ENCODE measurements at places on chromosomes 7 and 10.

DNA sequence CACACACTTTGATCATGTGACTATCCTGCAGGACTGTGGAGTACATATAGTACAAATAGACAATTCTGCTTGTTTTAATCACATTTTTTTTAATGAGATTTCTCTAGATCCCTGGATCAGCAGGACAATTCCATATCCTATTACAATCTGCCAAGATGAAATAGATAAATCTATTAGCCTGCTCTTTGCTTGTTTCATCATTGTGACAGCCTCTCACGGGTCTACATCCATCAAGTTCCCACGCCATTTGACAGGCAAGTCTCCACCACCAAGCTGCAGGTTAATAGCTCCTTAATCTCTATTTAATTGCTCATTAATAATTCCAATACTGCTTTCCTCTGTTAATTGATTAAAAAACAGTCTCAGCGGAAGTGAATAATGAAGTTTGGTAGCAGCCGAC, 671.5 kb downstream of the CCSER2 start:
- no peak for DNase-seq

DNA sequence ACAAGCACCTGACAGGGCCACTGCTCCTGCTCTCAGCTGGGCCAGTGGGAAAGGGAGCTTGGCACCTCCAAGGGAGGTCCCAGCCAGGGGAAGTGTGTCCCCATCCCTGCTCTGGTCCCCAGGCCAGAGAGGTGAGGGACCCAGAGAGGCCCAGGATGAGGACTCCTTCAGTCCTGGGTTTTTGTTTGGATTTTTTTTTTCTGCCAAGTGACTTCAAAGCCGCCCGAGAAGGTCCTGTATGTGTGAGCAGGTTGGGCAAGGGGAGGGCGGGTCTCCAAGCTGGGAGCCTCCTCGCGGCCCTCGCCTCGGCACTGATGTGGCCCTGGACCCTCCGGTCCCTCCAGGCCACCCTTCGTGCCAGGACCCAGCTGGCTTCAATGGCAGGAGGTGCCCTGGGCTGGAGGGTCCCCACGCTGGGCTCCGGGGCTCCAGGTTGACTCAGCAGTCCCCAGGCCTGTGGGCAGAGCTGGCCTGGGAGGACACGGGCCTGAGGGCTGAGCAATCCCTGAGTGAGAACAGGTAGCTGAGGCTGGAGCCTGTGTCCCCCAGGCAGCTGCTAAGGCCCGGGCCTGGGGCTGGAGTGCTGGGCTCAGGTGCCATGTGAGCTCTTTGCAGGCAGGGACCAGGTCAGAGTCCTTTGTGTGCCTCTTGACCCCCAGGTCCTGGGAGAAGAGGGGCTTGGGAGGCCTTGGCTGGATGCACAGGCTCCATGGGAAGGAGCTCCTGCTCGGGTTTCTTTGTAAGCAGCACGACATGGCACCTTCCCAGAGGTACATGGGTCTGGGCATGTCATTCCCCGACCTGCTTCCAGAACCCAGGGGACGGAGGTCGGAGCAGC, 140.6 kb downstream of the FAM53B start:
- peak; percentile 26 for DNase-seq

DNA sequence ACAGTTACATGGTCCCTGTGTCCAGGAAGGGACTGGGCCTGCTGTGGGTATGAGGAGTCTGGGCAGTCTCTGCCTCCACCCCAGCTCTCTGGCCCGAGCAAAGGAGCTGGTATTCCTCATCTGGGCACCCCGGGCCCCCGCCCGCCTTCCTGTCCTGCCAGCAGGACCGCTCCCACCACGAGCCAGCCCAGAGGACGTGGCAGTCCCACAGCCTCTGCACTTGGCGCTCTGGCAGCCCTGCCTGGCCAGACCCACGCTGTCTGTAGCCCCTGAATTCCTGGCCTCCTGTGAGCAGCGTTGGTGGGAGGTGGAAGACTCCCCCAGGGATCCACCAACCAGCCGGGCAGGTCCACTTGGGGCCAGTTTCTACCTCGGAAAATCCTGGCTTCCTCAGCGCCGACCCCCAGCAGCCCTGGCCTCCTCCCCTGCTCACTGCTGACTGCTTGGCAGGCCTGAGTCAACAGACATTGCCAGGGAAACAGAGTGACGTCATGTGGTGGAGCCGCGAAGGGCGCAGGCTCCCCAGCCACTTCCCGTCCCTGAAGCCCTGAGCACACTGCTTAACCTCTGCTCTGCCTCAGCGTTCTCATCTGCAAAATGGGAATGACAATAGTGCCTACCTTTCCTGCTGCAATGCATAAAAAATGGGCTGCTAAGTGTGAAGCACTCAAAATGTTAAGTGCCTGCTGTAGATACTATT, 21.6 kb upstream of the LIMK1 start:
- peak; percentile 85 for DNase-seq

DNA sequence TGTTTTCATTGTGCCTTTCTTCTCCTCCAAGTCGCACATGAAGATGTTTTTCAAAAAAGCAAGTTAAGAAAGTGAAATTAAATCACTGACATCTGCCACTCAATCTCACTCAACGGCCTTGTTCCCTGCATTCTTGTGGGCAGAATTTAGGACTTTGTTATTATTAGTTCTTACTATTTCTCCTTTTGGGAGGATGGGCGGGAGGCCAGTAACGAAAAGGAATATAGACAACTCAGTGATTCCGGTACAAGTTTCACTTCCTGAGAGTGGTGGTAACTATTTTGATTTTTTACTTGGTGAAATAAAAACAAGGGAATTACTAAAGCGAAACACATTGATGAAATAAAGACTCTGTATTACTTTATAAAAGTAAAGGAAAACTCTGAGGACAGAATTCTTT, 231.9 kb upstream of the HABP2 start:
- DNase-seq: no peak

DNA sequence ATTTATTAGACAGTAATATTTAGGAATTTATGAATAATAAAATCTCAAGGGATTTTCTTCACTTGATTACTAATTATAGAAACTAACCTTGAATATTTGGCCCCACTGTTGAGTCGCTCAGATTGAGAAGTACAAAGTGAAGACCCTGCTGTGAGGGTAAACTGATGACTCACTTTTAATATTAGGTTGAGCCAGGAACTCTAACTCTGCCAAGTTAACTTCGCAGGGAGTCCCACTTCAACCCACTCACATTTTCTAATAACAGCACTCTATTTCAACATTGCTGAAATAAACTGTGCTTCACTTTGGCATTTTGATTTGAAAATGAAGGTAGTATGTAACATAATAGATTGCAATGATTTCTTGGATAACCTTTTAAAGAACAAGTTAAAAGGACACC, 200.7 kb downstream of the POLR1F start:
- no peak for DNase-seq

GRCh38 chr10:21171936-21172541, 274.9 kb upstream of the NEBL start:
- DNase-seq: no peak

- no peak for DNase-seq
Observed at GRCh38 chr7:37816922-37817590, 31.3 kb upstream of the NME8 start.

- no peak for DNase-seq
Observed at GRCh38 chr10:30490289-30491000, 56.5 kb downstream of the MAP3K8 start.

DNA sequence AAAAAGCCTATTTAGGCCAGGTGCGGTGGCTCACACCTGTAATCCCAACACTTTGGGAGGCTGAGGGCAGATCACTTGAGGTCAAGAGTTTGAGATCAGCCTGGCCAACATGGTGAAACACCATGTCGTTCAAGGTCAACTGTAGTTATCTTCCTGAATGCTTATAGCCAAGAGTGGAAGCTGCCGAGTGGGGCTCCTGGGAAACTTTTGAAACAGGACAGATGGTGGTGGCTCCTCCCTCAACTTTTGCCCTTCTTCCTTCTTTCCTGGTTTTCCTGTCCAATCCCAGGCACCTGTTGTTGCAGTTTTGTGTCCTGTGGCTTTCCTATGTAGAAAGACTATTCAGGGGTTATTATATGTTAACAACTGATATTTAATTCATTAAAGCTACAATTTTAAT, 8.7 kb upstream of the PPIA start:
- no peak for DNase-seq

GRCh38 chr7:828793-829561, 3.3 kb upstream of the SUN1 start:
- DNase-seq: peak; percentile 29

- no peak for DNase-seq
Observed at GRCh38 chr10:23275355-23275754, 69.2 kb downstream of the C10orf67 start.

GRCh38 chr10:70109064-70109729, 23.4 kb downstream of the AIFM2 start:
- DNase-seq: no peak

DNA sequence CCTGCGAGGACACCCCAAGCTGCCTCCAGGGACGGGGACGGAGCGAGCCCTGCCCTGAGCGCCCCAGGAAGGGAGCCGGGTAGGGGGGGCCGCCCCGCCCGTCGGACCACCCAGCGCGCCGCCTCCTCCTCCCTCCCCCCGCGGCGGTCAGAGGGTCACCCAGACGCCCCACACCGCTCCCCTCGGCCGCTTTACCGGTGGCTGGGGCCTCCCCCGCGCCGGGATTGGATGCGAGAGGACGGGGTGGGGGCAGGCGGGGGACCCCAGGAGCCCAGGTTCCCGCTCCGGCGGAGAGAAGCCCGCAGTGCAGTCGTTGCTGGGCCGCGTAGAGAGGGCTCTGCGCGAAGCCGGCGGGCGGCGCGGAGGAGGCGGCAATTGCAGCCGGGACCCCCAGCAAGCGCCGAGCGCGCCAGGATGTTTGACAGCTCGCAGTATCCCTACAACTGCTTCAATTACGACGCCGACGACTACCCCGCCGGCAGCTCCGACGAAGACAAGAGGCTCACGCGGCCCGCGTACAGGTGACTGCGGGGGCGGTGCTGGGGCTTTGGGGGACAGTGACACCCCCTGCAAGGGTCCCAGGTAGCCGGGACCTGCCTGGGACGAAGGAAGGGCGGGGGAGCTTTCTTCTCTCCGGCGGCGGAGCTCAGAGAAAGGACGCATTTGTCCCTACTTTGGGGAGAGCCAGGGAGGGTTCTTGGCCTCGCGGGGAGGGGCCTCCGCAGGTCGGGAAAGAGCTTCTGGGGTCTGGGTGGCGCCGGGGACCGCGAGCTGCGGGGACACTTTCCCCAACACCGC, at the start of gene FOXL3:
TSS of gene FOXL3 (plus strand) at position 415 of the 798 bp plus-strand sequence. CDS start at position 415, 0 bp downstream.
- no peak for DNase-seq

- DNase-seq: no peak
Observed at GRCh38 chr7:100053215-100053614, 3.6 kb downstream of the ZSCAN21 start.

DNA sequence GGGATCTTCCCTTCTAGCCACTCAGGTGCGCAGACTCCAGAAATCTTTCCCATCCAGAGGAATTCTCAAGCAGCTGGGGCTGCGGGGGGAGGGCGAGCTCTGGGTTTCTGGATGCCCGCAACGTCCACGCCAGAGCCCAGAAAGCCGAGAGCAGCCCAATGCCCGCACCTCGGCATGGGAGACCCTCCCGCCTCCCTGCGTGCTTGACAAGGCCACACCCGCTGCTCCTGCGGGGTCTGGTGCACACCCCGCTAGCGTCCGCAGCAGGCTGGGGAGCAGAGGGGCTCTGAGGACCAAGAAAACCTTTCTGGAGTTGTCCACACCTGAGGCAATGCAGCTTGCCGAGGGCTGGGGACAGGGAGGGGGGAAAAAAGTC, 66.2 kb downstream of the SLC29A4 start:
- no peak for DNase-seq

GRCh38 chr10:11014671-11015445, 2.8 kb upstream of the CELF2 start:
- DNase-seq: peak; percentile 47

GRCh38 chr10:97128516-97129154, 57.1 kb downstream of the SLIT1 start:
- no peak for DNase-seq

DNA sequence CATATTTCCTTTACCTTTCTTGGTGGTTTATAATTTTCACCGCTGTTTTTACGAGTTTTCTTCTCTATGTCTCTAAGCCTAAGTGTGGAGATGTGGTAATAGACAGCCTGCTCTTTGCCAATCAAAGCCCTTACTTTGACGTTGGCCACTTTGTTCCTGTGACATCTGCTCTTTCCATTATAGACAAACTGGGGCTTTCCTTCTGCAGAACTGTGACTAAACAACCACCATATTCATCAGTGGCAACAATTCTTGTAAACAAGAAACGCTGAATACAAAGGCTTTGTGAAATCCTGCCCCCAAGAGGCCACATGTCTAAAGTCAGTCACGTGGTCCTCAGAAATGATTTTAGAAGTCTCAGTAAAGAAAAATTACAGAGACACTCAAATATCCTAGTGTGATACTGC, 59.6 kb upstream of the CAPZA2 start:
- no peak for DNase-seq

DNA sequence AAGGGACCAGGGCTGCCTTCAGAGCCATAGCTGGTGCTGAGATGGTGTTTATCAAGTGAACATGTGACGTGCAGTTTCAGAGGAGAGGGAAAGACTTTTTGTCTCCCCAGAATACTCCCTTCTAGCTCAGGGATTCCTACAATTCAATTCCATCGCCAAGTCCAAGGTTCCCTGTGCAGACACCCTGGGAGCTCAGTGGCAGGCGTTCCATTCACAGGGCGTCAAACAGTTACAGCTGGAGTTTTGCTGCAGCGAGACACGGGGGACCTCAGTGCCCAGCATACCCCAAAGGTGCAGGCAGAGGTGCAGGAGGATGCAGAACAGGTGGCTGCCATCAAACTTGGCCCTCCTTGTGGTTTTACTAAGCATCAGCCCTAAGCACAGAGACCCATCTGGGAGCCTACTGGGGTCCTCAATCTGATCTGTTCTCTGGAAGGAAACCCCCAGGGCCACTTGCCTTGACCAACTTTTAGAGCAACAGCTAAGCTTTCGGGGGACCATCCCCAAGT, 846 bp upstream of the CALML5 start:
- DNase-seq: no peak

DNA sequence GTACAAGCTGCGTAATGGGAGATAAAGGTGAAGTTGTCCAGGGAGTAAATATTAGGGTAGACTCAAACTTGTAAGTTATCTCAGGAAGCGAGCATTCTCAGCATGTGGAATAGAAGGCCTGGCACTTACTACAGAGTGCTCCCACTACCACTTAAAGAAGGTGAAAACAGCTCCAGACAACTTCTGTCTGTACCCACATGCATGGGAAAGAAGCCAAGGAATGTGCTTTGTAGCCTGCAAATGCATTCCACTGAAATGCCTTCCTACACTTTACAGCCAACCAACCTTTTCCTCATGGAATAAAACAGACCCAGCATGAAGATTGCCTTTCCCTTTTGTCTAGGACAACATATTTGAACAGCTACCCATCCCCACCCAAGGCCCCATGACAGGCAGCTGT, 45.4 kb upstream of the NPSR1 start:
- no peak for DNase-seq

All from Right ventricle myocardium superior (tissue), 1 donor.